Activated CD8-positive, alpha-beta memory T cell treated with anti-CD3 and anti-CD28 coated beads for 1 hour (primary cell): ENCODE measurements at places on chromosomes 6 and 20.

GRCh38 chr20:32215147-32215546 lies 7.5 kb downstream of the POFUT1 start:
- no peak for DNase-seq

GRCh38 chr6:81755551-81755950 lies 3.1 kb upstream of the TENT5A start:
- no peak for DNase-seq

GRCh38 chr20:15622368-15622767 lies 950.9 kb downstream of the KIF16B start:
- no peak for DNase-seq

DNA sequence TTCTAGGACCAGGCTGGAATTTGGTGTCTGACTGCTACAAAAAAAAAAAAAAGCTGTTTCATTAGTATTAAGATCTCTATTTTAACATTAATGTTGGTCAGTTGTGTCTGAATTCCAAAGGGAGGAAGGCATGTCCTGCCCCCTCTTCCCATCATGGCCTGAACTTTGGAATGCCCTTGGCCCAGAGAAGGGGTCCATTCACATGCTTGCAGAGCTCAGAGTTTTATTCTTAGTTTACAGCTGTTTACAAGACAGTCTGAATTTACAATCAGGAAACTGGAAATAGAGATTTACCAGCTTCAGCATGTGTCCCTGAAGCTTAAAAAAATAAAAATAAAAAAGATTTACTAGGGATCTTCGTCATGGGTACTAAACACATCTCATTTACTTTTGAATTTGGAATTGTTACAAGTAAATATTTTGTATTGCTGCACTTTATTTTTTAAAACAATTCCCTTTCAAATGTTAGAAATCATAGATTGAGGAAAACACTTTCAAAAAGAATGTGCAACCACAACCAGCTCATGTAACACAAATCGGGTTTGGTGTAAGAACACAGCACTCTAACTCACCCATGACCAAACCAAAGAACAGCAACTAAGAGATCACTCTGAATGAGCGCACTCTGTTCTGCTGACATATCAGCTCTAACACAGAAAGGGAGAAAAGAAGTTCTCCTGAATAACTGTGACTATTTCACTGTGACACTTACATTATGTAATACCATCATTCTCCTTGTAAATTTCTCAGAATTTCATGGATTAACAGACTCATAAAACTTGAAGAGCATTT lies 6.6 kb upstream of the SERPINB6 start:
- DNase-seq = no peak

- no peak for DNase-seq
Measured at GRCh38 chr6:17836293-17836692, 129.6 kb upstream of the NUP153 start.

DNA sequence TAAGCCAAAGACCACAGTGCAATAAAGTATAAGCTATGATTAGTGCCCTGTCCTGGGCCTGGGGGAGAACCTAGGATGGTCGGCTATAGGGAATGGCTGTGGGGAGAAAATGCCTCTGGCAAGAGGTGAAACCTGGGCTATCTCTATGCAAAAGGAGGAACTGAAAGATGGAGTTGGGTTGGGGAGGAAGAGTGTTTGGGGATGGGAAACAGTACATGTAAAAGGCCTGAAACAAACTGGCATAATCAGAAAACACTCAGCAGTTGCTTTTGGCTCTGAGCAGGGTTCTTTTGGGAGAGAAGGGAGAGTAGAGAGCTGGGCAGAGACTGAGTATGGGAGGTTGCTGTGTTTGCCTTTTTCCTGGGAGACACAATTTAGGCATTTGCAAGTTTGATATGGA lies 31.9 kb upstream of the FUCA2 start:
- no peak for DNase-seq

- DNase-seq = no peak
Measured at GRCh38 chr6:99543968-99544367, 24.5 kb downstream of the CCNC start.

DNA sequence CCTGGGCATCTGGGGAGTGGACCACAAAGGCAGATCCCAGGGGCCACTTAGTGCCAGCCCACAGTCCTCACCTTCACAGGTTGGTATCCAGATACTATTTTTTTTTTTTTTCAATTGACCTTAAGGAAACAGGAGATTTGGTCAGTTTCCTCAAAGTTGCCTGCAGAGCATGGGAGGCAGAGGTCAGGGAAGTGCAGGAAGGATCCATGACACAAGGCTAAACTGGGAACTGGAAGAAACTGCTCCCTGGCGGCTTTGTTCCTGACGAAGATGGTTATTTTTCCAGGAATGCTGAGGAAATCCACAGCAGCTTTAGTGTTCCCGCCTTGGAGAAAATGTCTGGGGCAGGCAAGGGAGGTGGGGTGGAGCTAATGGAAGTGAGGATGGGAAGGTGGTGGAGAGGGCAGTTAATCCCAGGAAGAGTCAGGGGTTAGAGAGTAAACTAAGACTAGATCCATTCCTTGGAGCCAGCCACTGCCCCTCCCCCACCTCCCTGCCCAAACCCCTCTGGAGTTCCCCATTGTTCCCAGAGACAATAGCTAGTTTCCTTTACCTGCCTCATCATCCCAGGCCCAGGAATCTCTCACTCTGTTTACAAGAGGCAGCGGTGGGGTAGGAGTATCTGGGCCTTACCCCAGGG lies 14.3 kb upstream of the MYMX start:
- DNase-seq = no peak

- DNase-seq = no peak
Measured at GRCh38 chr6:19752746-19753145, 84.4 kb upstream of the ID4 start.

DNA sequence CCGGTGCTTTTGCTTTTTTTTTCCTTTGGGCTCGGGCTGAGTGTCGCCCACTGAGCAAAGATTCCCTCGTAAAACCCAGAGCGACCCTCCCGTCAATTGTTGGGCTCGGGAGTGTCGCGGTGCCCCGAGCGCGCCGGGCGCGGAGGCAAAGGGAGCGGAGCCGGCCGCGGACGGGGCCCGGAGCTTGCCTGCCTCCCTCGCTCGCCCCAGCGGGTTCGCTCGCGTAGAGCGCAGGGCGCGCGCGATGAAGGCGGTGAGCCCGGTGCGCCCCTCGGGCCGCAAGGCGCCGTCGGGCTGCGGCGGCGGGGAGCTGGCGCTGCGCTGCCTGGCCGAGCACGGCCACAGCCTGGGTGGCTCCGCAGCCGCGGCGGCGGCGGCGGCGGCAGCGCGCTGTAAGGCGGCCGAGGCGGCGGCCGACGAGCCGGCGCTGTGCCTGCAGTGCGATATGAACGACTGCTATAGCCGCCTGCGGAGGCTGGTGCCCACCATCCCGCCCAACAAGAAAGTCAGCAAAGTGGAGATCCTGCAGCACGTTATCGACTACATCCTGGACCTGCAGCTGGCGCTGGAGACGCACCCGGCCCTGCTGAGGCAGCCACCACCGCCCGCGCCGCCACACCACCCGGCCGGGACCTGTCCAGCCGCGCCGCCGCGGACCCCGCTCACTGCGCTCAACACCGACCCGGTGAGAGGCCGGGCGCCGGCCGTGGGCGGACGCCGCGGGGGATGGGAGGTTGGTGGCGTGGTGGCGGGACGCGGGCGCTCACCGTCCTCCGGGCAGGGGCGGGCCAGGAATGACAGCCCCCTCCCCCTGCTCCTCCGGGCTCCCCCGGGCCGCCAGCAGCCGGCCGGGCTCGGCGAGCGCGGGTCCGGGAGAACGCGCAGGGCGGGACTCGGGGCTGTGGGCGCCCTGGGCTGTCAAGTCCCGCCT lies 606 bp downstream of the ID4 start:
- DNase-seq = no peak

- no peak for DNase-seq
Measured at GRCh38 chr6:1068068-1068467, 243.8 kb upstream of the FOXQ1 start.

DNA sequence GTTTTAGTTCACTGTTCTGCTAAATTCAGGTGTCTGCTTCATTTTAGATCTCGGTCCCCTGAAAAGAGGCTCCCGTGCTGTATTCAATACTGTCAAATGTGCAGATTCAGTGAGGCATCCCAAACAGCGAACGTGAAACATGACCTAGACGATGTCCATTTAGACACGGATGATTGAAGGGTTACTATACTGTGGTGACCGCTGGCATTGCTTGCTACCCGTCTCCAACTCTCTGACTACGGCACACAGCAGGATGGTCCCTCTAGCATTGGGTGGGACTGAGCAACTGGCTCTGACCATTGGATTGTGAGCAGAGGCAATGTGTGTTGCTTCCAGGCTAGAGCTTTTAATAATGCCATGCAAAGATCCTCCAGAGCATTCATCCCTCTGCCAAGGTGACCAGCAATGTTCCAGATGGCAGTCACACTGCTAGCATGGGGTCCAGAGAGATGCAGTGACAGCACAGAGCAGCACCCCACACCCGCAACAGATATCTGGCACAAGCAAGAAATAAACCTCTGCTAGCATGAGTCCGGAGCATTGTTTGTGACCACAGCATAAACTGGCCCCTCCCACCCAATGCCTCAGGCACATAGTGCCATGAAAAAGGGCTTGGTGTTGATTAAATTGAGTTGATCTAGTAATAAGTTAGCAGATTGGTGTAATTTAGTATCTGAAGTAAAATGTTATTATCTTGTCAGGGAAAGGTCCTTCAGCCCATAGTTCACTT lies 9.0 kb downstream of the METTL24 start:
- no peak for DNase-seq

- DNase-seq = no peak
Measured at GRCh38 chr6:167027772-167028171, 28.6 kb downstream of the CEP43 start.

GRCh38 chr6:32439139-32439538 lies 548 bp upstream of the HLA-DRA start:
- no peak for DNase-seq

DNA sequence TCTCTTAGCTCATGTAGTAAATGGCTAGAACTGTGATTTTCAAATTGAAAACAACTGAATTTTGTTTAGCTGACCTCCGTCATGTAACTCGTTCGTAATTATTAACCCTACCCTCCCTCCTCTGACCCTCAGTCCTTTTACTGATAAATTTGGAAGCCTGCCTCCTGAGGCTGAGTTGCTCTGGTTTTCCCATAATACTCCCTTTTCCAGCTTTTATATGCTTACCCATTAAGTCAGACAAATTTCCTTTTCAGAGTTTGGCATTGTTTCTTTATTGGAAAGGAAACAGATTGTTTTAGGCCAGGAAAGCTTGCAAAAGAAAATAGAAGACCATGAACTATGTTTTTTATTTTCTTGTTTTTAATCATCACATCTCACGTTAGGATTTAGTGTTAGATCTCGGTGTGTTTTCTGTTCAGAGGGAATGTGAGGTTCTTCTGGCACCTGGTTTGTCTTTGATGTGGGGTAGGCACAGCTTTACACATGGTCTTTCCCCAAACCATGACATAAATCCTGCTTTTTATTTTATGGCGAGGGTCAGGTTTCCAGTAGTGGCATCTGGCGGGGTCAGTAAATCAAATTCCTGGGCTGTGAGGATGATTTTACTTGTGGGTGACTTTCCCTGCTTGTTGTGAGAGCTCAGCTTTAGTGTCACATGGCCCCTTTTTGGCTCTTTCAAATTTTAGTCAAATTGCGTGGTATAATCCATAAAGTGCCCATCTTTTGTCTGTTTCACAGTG lies 24.5 kb downstream of the PLCB4 start:
- no peak for DNase-seq

GRCh38 chr6:9399916-9400315 lies 964.6 kb upstream of the SLC35B3 start:
- DNase-seq = no peak

GRCh38 chr6:1609648-1610496 lies at the start of gene FOXC1:
Gene FOXC1 (plus strand): TSS chr6:1609915. CDS start chr6:1610446, 531 bp downstream.
- no peak for DNase-seq

DNA sequence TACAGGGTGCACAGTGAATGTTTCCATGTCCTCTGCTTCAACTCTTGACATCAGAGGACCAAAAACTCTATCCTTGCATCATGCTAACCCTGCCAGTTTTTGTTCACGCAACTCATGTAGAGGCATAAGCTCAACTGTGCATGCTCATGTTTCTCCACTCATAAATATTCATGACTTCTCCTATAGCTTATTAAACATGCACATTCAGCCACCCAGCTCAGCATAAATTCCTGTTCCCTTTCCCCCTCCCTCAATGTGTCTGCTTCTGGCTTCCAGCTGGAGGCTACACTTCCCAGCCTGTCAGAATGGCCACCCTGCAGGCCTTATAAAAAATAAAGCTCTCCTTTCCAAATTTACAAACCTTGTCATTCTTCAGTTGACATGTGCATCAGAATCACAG lies 154.6 kb downstream of the KIF16B start:
- DNase-seq = no peak

GRCh38 chr20:50191065-50191543 lies 474 bp downstream of the CEBPB start:
- peak; percentile 7 for DNase-seq

DNA sequence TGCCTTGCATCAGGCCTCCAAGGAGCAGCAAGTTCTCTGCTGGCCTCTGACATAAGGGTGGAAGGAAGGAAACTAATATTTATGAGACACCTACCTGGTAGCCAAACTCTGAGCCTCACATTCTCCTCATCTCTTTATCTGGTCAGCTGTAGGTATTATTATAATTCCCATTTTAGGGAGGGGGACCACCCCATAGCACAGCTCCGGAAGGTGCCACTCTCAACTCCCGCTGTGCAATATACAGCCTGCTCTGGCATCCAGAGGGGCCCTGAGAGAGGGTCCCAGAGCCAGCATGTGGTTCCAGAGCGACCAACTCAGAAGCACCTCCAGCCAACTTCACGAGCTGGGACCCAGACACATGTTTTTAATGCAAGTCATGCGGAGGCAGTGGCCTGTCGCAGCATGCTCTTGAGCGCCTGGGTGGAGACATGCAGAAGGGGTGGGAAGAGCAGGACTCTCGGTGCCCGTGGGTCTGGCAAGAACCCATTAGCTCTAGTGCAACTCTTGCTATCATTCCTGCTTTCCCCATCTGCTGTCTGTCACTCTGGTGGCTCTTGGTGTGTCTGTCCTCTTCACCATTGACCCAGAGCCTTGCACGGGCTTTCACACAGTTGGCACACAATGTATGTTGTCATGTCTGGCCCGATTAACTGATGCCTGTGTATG lies 15.0 kb upstream of the MYMX start:
- DNase-seq = no peak

DNA sequence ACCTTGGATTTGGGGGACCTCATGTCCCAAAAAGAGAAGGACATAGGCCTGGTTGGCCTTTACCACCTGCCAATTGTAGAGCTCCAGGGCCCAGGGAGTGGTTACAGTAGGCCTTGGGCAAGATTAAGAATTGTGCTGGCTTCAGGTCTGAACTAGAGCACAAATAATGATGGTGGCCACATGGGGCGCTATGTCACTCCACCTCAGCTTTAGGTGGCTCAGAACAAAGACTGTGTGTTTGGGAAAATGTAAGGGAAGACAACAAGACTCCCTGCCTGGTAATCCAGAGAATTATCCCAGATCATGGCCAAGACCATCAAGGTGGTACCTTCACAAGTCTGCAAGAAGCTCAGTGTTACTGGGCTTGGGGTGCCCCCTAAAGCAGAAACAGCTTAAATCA lies 224.9 kb upstream of the OPRM1 start:
- DNase-seq = no peak

DNA sequence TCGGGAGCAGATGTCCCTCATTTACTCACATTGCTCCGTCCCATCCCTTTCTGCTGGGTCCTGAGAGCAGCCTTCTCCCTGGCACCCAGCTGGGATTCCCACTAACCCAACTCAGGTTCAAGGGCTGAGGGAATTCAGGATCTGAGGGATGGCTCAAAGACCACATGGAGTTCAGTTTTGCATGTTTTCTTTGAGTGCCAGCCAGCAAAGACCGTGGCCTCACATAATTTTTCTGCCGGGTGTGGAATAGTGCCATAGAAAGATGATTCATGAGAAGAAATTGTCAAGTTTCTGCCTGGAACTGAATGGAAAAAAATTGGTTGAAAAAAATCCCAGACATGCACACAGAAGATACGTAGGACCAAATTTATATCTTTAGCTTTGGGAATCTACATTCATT lies 168.6 kb downstream of the CD83 start:
- no peak for DNase-seq
